ENCODE measurements at places on chromosomes 13 and 19. TPM values are rescaled to one million over a fixed set of nuclear protein-coding genes. Genes with fewer than 3 reads are reported as not detected.

The SIGLEC8 gene
- 0.61 TPM for polyA plus RNA-seq

The JAK3 gene
- 3.5 TPM for polyA plus RNA-seq

The ENOX1 gene
- polyA plus RNA-seq = 14.2 TPM

The SERP2 gene
- 59.2 TPM for polyA plus RNA-seq

The LGALS14 gene
- polyA plus RNA-seq = not detected

The PPM1N gene
- polyA plus RNA-seq = 3.4 TPM

The SULT2B1 gene
- polyA plus RNA-seq = 1.0 TPM

The VSIG10L gene
- 5.8 TPM for polyA plus RNA-seq

The PMIS2 gene
- polyA plus RNA-seq = 2.0 TPM

Data from testis (tissue), 5 donors.